ENCODE measurements at places on chromosomes 5 and 9. TPM values are rescaled to one million over a fixed set of nuclear protein-coding genes. Genes with fewer than 3 reads are reported as not detected.

Gene NRG2
- polyA plus RNA-seq: 1.8 TPM

Gene ADAMTS6
- 1.2 TPM for polyA plus RNA-seq

Gene TMEM174
- polyA plus RNA-seq: 0.43 TPM

Gene OR1Q1
- polyA plus RNA-seq: not detected

Gene COL5A1
- polyA plus RNA-seq: 427 TPM

DNA sequence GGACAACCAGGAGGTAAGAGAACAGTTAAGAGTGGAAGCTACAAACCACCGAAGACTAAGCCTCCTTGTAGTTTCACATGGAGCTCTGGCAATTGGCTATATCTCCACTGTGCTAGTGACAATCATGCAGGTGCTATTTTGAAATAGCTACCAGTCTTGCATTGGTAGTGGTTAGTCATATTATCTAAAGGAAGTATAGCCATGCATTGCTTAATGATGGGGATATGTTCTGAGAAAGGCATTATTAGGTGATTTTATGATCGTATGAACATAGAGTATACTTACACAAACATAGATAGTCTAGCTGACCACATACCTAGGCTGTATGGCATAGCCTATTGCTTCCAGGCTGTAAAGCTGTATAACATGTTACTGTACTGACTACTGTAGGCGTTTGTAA, 28.4 kb downstream of the HSDL2 start:
- no peak for DNase-seq

DNA sequence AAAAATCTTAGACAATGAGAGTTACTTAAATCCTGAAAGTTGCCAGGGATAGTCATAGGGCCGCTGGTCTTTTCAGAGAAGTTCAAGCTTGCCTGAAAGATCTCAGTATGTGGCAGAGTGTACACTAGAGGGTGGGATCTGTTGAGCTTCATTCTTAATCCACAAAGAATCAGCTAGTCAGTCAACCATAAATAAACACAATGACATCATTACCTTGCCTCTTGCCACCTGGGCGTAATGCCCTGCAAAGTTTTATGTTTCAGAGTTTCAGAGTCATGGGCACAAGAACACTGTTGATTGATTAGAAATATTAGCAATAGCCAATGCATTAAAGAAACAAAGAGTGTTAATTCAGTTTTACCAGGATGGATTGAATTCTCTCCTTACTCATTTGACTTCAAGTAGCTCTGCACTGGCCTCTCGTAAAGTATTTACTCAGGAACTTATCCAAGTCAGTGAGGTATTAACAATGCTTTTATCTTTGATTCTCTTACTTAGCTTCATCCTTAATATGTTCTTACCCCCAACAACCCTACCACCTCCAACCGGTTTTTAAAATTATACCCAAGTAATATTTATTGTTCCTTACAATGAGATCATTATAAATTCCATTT, 14.3 kb upstream of the ANXA1 start:
- DNase-seq: no peak

DNA sequence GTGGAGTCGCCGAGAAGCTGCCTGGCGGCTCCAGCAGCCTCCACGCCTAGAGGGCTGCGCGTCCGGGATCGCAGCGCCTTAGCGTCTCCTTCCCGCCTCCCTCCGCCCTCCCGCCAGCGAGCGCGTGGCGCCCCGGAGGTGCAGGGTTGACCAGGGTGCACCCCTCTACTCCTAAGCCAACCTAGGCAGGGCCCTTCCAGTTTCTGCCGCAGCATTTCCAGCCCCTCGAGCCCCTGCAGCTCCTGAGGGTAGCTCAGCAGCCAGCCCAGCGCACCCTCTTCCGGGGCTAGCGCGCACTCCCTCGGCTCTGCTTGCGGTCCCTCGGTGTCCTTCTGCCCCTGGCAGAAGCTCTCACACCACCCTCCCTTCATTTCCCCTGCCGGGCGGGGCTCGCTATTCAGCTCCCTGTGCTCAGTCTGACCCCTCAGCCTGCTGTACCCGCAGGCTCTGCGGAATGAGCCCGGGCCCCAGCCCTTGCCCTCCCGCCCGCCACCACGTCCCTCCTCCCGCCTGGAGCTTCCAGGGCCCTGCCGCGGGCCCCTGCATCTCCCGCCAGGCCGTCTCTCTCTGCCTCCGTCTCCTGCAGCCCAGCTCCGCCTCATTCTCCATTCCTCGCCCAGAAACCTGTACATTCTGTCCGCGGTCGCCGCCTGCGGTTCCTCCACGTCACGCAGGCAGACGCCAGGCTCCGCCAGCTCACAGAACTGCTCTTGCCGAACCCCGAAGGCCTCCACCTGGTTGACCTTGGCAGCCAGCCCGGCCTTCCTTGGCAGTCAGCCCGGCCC, 61.8 kb downstream of the SPATA31C2 start:
- peak; percentile 90 for DNase-seq

DNA sequence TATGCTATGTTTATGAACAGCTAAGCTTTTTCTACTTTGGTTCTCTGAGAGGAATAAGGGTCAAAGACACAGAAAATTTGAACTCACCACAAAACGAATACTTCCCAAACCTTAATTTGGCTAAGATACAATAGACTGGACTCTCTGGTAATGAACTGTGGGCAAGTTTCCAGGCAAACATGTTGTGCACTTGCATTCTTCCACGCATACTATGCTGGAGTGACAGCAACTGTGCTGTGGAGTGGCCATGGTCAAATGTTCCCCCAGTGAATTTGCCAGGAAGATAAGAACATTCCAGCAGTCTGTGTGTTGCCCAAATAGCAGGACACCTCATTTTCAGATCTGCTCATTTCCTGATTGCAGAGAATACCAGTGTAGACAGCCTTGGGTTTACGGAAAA, 275.3 kb upstream of the IL12B start:
- peak; percentile 19 for DNase-seq

DNA sequence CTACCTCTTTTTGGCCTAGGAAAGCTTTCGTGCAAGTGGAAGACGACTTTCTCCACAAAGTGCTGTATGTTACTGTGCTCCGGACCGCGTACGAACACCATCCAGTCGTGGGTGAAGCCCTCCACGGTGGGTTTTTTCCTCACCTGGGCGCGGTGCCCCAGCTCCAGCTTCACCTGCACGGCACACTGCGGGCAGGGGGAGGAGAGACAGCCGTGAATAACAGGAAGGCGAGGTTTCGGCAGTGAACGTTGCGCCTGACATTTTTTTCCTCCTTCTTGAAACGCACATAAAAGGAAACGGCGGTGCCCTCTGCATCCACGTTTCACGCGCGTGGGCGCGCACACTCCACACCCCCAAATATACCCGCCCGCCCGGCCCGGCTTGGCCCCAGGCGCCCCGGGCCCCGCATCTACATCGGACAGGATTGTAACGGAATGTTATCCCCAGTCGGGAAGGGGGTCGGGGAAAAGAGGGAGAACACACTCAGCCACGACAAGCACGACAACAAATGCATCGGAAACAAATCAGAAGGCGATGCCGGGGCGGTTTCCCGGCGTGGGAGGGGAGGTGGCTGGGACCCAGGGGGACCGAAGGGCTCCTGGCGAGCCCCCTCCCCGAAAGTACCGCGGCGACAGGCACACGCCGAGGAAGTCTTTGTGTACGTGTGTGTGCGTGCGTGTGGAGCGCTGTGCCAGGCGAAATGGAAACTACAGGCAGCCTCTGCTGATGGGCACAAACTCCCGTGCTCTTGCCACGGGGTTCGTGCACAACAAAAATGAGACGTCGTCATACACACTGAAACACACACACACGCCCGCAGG, 1.4 kb downstream of the MLLT3 start:
- DNase-seq: peak; percentile 57

DNA sequence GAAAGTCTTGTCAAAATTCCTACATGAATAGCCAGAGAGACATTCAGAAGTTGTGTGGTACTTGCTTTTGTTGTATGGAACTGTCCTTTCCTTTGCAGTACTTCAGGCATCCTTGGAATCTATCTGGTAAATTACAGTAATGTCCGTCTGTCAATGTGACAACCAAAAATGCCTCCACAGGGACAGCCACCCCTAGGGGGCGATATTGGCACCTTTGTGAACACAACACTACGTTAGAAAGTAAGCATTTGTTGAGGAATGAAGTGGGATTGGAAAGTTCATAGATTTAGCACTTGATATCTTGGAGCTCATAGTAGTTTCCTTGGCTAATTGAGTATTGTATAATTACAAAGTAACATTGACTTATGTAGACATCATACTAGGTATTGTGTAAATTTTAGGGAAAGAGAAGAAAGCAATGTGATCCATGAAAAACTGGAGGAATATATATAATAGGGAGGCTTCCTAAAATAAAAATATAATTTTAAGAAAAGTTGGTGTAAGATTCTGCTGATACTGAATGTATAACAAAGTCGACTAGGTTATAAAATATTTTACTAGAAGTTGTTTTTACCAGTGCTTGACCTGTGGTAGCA, 32.7 kb downstream of the TMEFF1 start:
- DNase-seq: peak; percentile 14

GRCh38 chr5:135192351-135192750, 158.3 kb upstream of the PITX1 start:
- DNase-seq: no peak

Data from muscle of leg (tissue), 16 donors.